Esophagus squamous epithelium (tissue), 5 donors: ENCODE measurements at places on chromosomes 12 and 14.

DNA sequence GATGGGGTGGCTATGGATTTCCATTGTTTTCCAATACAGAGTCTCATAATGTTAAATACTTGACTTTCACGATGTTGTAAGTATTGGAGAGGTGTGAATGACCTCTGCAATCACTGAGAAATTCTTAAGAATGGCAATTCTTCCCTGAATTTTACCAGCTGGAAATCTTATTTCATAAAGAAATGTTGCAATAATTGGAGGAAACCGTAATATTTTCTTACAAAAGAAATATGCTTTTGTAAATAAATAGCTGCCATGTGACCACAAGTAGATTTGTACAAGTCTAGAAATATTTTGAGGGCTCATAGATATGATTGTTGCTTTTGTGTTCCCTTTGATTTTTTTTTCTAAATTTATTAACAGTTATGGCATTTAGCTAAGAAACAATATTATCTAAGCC lies 308.7 kb upstream of the ATP2B1 start:
- no peak for DNase-seq

- no peak for DNase-seq
Measured at GRCh38 chr12:117874842-117875434, 93.9 kb downstream of the KSR2 start.

DNA sequence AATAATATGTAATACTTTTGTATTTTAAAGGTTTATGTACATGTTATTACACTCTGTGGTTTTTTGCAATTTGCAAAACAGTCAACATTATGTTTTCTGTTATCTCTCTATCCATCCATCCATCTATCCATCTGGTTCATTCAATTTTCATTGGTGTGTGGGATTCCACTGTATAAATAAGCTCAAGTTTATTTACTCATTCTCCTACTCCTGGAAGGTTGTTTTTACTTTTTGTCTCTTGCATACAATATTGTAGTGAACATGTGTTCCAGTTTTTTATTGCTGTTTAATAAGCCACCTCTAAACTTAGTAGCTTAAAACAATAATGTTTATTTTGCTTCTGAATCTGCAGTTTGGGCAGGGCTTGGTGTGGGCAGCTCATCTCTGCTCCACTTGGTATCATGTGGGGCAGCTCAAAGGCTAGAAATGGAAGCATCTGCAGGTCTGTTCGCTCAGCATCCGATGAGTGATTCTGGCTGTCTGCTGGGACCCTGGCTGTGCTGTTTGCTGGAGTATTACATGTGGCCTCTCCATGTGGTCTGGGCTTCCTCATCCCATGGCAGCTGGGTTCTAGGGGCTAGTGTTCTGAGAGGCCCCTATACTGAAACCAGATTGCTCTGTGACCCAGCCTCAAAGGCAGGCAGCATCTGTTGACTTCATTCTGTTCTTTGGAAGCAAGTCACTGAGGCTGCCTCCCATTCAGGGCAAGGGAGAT lies 98.8 kb downstream of the SLC25A47 start:
- DNase-seq = no peak

- DNase-seq = no peak
Measured at GRCh38 chr12:69985656-69986055, 160.6 kb downstream of the MYRFL start.

- no peak for DNase-seq
Measured at GRCh38 chr12:29945904-29946303, 162.2 kb upstream of the TMTC1 start.

- no peak for DNase-seq
Measured at GRCh38 chr12:74482115-74482514, 55.5 kb upstream of the ATXN7L3B start.

DNA sequence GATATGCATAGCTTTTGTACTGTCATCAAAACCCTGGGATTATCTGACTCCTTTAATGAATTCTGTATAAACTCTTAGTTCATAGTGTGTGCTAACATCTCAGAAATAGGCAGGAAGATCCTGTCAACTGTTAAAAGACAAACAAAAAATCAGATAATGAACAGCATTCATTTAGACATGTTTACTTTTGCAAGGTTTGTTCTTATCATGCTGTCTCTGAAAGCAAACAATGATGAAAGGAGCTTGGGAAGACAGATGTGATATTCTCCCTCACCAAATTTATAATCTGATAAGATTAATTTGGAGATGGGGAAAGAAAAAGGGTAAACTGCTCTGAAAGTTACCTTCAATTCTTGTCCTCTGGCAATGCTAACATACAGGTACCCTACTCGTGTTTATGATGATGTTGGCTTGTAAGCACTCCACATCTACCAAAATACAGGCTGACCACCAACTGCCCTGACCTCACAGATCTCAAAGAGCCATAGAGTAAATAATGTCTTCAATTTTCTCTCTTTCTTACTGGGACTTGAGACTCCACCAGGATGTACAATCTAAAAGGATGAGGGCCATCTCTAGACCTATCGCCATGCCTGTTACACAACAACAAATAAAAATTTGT lies 233.8 kb downstream of the SSPN start:
- DNase-seq = no peak

DNA sequence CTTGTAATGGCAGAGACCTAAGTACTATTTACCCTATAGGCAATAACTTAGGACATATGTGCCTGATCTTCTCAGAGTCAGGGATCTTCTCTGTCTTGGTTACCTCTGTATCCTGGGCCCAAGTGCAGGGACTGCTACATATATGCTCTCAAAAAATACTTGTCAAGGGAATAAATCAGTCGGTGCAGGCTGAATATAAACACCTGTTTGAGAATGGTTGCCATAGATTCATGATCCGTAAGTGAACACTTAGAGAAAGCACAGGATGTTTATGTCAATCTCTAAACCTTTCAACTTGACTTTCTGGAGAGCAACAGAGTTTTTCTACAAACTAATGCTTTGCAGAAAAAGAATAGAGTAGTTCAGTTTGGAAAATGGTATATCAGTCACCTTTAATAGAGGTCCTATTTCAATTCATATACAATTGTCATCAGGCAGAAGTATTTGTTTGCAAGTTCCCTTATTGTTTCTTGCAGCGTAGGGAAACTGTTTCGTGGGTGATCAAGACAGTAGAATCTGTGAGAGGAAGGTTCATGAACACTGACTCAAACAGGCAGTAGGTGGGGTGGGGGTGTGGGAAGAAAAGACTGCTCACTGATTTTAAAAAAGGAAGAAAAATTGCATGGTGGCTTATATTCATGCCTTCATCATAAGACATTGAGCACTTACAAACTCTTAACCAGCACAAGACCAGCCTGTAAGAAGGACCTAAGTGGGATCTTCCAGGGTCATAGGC lies 6.0 kb upstream of the UBE2N start:
- no peak for DNase-seq

DNA sequence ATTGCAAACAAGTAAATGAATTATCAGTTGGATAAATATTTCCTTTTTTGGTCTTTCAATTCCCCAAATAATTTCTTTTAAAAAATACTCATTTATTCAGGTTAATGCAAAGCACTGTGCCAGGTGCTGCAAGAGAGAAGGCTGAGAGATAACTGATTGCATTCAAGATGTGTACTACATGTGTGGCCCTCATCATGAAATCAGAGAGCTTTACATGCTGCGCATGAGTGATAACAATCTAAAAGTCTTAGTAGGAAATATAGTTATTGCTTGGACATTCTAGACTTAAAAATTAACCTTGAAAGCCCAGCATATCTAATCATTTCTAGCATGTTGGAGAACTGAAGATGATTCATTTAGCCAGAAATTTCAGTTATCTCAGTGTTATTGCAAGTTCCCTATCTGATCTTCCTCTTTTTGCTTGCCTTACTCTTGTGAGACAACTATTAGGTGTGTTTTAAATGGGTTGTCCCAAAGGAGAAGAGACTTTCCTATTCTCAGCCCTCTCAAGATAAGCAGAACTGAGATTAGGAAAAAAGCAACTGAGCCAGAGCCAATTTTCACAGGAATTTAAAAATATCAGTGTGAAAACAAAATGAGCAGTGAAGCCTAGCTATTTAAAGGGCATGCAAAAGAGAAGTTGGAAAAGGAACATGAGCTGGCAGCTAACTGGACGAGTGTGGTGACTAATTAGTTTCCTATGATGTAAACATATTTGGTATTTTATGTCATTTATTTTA lies 60.9 kb downstream of the PLEKHA5 start:
- DNase-seq = no peak

DNA sequence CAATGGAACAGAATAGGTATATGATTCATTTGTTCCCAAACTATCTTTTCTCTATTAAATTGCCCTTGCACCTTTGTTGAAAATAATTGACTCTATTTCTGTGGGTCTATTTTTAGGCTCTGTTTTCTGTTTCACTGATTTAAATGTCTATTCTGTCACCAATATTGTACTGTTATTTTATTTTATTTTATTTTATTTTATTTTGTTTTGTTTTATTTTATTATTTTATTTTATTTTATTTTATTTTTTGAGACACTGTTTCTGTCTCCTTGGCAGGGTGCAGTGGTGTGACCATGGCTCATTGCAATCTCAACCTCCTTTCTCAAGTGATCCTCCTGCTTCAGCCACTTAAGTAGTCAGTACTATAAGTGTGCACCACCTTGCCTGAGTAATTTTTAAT lies 34.9 kb downstream of the OR4N2 start:
- DNase-seq = no peak

- no peak for DNase-seq
Measured at GRCh38 chr12:67433385-67434175, 164.4 kb downstream of the CAND1 start.

- no peak for DNase-seq
Measured at GRCh38 chr12:47868041-47868440, 36.8 kb downstream of the VDR start.

GRCh38 chr12:6074979-6075585 lies 49.4 kb downstream of the VWF start:
- no peak for DNase-seq

DNA sequence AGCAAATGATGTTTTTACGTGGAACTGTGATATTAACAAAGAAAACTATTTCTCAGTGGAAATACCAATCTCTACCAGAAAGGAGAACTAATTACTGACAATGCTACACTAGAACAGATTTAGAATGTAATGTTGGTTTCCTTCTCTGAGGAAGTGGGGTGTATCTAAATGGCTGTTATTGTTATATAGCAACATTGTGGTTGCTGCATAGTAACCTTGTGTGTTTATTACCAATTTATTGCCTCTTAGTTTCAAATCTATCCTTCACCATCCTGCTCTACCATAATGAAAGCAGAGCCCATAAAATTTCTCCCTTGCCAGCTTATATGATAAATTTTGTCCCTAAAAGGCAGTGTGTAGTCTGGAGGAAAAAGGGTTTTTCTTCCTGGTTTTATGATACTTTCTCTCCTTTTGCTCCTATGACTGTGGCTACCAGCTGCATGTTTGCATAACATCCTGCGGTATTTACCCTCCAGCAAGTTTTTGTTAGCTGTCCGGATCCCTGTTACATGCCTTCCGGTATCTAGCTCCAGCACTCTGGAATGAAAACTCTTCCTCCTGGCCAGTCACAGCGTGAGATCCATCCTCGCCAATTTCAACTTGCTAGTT lies 5.7 kb upstream of the KLRK1 start:
- DNase-seq = no peak

DNA sequence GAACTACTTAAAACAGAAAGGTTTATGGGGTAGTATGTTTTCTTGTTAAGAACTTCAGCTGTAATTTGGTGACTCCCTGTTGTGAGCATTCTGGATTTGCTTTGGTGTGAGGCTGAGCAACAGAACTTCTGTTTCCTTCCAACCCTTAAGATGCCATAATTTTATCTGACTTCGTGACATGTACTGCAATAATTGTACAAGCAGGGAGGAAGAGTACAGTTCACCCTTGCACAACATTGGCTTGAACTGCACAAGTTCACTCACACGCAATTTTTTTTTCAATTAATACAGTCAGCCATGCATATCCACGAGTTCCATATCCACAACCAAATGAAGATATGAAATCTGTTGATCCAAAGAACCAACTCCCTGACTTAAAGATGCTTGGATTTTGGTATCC lies 42.9 kb upstream of the ANKS1B start:
- DNase-seq = no peak

DNA sequence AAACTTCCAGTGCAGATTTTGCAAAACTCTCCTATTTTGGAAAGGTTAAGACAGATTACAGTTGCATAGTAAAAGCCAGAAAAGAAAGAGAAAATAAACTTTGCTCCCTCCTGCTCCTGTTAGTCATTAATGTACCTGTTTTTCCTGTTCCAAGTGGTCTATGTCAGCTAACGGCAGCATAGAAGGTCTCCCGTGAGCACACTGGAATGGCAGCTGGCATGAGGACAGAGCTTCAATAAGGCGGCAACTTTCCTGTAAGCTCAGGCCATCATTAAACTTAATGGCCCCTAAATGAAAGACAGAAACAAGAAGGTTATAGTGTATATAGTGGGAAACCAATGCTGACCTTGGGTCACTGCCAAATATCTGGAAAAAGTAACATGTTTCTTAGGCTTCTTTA lies 16.0 kb downstream of the EIF2B2 start:
- DNase-seq = no peak

DNA sequence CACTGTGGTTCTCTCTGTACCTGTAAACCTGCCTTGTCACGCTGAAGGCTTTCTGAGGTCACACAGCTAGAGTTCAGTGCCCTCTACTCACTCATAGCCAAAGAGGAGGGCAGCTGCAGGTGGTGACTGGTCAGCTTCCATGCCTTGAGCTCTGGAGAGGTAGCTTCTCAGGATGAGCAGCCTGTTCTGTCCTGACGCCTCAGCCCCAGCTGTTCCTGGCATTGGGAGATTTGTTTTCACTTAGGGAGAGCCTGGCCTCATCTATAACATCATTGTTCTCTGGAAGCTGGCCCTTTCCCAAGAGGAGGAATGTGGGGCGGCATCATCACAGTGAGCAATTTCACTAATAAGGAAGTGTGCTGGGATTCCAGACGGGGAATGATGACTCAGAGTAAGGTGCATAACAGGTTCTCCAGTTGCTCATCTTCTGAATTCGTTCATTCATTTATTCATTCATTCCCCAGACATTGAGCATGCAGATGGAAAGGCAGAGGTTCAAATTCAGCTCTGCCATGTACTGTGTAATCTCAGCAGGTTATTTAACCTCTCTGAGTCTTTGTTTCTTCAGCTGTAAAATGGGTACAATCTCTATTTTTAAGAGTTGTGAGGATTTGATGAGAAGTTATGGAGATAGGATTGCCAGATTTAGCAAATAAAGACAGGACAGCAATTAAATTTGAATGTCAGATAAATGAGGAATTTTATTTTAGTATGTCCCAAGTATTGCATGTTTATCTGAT lies 255.8 kb upstream of the CRY1 start:
- no peak for DNase-seq

DNA sequence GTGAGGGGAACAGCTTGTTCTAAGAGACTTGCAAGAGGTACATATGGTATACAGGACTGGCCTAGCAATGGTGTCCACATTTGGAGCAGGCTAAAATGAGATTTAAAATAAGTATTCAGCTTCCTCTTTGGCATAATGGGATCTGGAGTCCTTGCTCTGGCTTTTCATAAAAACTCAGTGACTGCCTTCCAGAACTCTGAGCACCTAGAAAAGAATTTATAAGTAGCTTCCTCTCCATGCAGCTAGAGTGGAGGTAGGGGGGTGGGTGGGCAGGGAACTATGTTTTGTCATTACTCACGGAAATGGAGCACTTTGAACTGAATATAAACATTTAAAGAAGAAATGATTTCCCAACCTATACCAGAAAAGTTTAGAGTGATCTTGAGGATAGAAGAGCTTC lies 3.3 kb upstream of the C12orf71 start:
- DNase-seq = no peak

GRCh38 chr14:91303091-91303923 lies 58.8 kb upstream of the GPR68 start:
- DNase-seq = no peak

GRCh38 chr14:74867673-74868072 lies 8.3 kb downstream of the PROX2 start:
- no peak for DNase-seq
